ENCODE measurements at places on chromosomes 4 and X. TPM values are rescaled to one million over a fixed set of nuclear protein-coding genes. Genes with fewer than 3 reads are reported as not detected.

Gene RNF150
- 0.20 TPM for total RNA-seq

Gene ZFYVE28
- 2.8 TPM for total RNA-seq

Gene HHIP
- 0.60 TPM for total RNA-seq

Gene WFS1
- 13.3 TPM for total RNA-seq

Gene HSD17B11
- total RNA-seq: 48.0 TPM

Gene SMAD1
- total RNA-seq: 8.6 TPM

Gene CSN1S1
- total RNA-seq: not detected
